ENCODE measurements at places on chromosomes 4 and X. TPM values are rescaled to one million over a fixed set of nuclear protein-coding genes. Genes with fewer than 3 reads are reported as not detected.

TLR6 gene
- polyA plus RNA-seq, result not detected

SPATA18 gene
- polyA plus RNA-seq, result 1.4 TPM

CAPN6 gene
- polyA plus RNA-seq, result 5.3 TPM

ZGRF1 gene
- 12.0 TPM for polyA plus RNA-seq

GYPA gene
- polyA plus RNA-seq, result not detected

GAB3 gene
- polyA plus RNA-seq, result 0.52 TPM
